NCI-H2081 (cell line): ENCODE measurements at places on chromosomes 16 and 17.

- no peak for DNase-seq
Measured at GRCh38 chr17:39553341-39553945, 54.3 kb downstream of the NEUROD2 start.

DNA sequence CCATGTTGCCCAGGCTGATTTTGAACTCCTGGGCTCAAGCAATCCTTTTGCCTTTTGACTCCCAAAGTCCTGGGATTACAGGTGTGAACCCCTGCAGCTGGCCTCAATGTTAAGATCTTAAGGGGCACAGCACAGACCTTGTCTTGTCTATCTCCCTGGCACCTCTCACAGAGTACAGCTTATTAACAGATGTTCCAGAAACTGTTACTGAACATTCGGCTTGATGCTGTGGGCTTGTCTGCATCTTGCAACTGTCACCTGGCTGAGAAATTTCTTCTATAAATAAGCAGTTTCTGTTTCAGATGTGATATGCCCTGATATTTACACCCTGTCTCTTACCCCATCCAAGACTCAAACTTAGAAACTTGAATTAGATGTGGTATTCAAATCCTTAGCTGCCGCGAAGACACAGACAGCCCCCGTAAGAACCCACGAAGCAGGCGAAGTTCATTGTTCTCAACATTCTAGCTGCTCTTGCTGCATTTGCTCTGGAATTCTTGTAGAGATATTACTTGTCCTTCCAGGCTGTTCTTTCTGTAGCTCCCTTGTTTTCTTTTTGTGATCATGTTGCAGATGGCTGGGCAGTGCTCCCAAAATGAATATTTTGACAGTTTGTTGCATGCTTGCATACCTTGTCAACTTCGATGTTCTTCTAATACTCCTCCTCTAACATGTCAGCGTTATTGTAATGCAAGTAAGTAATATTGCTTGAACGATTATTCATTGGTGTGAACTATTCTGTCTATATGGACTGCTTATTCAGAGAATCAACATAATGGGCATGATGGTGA lies at the start of gene TNFRSF17:
Gene TNFRSF17, plus strand, starts transcription at position 450 of the 791 bp plus-strand sequence. Its CDS starts 115 bp downstream, at position 565.
- DNase-seq = no peak

DNA sequence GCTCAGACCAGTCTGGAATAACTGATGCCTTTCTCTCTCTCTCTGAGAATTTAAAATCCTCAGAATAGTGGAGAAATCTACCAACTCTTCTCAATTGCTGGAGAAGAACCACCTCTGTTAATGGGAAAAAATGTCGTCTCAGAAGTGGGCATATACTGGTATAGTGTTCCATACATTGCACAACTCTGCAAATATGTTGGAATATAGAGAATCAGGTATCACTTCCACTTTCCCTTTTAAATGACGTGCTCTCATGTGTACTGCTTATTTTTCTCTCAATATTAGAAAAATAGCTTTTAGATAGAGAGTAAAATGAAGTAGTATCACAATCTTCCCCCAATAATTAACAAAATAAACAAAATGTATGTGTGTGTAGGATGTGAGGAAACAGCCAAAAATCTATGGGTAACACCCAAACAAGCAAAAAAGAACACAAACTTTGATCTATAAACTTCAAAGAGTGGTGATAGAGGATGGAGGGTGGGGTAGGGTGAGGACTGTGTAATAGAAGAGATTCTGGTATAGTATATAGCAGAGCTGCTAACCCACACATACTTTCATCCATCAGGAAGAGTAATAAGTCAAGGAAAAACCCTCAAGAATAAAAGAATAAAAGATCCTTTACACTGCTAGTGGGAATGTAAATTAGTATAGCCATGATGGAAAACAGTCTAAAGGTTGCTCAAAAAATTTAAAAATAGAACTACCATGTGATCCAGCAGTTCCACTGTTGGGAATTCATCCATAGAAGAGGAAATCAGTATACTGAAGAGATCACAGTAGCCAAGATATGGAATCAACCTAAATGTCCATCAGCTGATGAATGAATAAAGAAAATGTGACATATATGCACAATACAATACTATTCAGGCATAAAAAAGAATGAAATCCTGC lies 46.9 kb downstream of the NFATC3 start:
- no peak for DNase-seq

- DNase-seq = no peak
Measured at GRCh38 chr16:49250689-49251088, 30.9 kb downstream of the CBLN1 start.

- no peak for DNase-seq
Measured at GRCh38 chr16:9778849-9779248, 403.4 kb downstream of the GRIN2A start.

- no peak for DNase-seq
Measured at GRCh38 chr16:73059779-73060615, 12.1 kb upstream of the ZFHX3 start.

GRCh38 chr16:64077242-64077641 lies 1044.6 kb downstream of the CDH11 start:
- no peak for DNase-seq

- DNase-seq = no peak
Measured at GRCh38 chr17:80737106-80738019, 192.7 kb downstream of the RPTOR start.

GRCh38 chr16:595094-595528 lies 5.2 kb downstream of the RAB40C start:
- DNase-seq = no peak

DNA sequence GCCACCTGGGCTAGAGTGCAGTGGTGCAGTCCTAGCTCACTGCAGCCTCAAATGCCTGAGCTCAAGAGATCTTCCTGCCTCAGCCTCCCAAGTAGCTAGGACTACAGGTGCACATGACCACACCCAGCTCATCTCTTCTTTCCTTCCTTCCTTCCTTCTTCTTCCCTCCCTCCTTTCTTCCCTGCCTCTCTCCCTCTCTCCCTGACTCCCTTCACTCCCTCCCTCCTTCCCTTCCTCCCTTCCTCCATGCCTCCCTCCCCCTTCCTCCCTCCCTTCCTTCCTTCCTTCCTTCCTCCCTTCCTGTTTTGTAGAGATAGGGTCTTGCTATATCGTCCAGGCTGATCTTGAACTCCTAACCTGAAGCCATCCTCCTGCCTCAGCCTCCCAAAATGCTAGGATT lies 23.5 kb upstream of the USP36 start:
- no peak for DNase-seq

DNA sequence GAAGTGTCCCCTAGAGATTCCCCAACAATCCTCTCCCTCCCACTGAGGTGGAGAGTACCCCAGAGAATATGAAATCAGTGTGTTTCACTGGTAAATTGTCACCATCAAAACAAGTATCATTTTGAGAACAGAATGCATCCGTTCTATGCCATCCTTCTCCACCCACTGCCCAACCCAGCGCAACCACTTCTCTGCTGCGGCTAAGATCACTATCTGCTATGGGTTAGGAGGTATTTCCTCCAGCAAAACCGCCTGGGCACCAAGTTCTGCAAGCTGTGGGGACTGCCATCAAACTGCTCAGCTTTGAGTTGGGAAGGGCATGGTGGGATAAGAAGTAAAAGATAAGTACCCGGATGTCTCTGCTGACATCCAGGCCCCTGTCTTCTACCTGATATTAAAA lies 24.4 kb downstream of the CNTNAP1 start:
- DNase-seq = no peak
